Endothelial cell of umbilical vein (primary cell): ENCODE measurements at places on chromosomes 2 and 18.

DNA sequence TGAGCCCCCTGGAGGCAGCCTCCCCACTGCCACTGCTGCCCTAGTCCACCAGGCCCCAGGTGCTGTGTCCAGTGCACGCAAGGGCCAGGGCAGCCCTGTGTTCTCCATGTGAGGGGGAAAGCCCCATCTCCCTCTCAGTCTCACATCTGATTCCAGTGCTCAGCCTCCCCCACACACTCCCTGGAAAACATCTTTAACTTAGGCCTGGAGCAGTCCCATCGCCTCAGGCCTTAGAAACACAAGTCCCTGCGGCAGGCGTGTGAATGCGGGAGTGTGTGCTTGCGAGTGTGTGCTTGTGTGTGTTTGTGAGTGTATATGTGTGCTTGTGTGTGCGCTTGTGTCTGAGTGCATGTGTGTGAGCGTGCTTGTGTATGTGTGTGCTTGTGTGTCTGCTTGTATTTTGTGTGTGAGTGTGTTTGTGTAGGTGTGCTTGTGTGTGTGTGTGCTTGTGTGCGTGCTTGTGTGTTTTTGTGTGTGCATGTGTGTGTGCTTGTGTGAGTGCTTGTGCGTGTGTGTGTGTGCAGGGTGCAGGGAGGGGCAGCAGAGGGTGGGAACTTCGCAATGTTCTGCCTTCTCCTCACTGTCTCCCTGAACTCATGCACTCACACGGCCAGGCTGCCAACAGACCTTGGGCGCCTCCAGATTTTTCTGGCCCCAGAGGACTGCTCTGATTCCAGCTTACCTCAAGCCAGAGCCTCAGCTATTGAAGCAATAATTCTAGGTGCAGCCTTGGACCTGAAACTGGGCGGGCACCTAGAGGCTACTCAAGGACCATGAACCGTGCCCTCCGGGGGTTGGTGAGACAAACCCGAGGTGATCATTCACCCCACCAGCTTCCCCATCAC lies 139.6 kb downstream of the CABLES1 start:
- no peak for DNase-seq

DNA sequence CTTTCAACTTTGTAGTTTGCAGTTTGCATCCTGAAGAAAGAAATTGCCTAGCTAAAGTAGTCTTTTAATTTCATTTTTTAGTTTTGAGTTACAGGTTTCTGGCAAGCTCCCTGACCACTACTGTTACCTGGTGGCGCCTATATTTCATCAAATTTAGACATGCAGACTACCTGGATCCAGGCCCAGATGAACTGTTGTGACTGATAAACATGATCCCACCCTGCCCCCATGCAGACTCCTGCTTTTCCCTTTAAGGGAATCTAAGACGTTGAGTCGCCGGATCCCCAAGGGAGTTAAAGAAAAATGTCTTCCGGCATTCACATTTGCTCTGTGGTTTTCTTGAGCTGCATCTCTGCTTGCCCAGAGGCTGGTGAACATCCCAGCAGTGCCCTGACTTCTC lies 22.2 kb downstream of the METAP1D start:
- DNase-seq: no peak

GRCh38 chr2:5315041-5315440 lies 377.1 kb upstream of the SOX11 start:
- no peak for DNase-seq

- no peak for DNase-seq
Observed at GRCh38 chr18:74331404-74331803, 15.8 kb downstream of the C18orf63 start.

DNA sequence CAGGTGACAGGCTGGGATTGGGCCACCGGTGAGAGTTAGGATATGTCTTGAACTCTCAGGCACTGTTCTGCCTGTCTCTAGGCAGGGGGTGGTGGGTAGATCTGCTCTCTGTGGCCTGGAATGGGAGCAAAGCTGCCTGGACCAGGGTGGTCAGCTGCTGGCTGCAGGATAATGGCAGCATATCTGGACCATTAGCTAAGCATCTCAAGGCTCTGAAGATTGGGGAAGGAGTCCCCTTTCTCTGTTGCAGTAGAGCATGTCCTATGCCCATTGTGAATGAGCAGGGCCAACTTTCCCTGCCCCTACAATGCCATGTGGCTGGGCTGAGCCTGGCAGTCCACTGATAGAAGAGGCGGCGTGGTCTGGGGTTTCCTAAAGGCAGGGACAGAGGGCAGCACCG lies 34.6 kb downstream of the LOXHD1 start:
- DNase-seq: no peak

DNA sequence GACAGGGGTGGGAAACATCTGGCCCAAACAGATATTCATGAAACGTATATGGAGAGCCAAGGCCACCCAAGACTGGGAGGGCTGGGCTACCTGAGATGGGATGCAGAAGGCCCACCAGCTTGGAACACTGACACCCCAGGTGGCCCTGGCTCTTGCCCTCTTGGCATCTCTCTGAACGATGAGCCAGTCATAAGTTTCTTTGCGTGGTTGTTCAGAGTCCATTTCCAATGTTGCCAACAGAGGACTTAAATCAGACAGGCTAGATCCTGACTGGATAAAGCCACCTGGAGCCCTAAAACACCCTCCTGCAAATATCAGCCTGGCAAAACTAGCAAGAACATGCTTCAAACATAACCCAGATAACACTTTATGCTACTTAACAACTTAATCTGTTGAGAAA lies 42.6 kb downstream of the LPIN2 start:
- no peak for DNase-seq

DNA sequence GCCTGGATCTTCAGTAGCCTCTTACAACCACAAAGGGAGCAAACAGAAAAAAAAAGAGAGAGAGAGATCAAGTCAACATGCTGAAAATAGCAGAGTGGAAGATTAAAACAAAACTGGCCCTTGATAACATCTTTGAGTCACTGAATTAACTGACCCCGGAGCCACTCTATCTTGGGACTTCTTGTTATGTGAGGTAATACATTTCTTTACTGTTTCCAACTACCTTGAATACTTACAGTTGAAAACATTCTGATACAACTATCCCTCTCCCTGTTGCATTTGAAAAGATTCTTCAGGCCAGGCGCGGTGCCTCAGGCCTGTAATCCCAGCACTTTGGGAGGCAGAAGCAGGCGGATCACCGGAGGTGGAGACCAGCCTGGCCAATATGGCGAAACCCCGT lies 208.1 kb downstream of the MEMO1 start:
- DNase-seq: no peak

DNA sequence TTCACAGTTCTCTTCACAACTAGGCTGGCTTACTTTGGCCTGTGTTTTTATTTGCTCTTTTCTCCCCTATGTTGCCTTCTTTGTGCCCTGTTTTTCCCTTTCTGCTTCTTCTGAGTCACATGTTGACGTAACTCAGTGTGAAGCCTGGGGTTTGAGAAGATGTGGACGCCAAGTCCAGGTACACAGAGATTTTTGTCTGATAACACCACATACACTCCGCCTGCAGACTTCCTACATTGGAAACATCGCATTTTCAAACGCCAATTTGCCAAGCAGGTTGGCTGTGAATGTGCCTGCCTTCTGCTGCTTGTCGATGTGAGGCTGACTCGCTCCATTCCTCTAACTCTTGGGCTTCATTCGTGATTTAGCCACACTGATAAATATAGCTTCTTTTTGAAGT lies 62.6 kb upstream of the FN1 start:
- no peak for DNase-seq

GRCh38 chr18:13270279-13270855 lies 51.8 kb downstream of the LDLRAD4 start:
- no peak for DNase-seq

DNA sequence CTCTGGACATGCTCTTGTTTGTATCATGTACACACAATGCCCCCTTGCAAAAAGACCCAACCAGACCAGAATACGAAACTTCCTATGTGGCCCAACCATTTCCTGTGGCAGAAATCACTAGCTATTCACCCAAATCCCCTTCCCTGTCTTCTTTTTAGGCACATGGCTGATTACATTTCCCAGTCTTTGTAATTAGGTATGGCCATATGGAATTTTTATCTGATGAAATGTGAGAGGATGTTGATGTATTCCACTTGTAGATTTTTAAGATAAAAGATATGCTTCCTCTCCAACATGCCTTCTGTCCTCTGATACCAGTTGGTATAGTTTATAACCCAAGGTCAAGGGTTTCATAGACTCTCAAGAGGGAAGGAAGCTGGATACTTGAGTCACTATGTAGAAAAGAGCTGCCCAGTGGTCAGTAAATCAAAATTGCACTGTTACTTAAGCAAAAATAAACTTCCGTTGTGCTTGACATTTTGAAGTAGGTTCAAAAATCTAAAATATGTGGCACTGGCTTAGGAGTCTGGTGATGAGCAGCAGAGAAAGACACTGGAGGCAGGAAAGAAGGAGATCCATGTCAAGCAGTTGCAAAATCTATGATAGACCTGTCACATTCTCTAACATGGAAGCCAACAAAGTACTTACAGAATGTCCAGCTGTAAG lies 297.4 kb downstream of the SMAD2 start:
- DNase-seq: no peak

- no peak for DNase-seq
Observed at GRCh38 chr2:148875387-148876051, 492 bp downstream of the KIF5C start.

DNA sequence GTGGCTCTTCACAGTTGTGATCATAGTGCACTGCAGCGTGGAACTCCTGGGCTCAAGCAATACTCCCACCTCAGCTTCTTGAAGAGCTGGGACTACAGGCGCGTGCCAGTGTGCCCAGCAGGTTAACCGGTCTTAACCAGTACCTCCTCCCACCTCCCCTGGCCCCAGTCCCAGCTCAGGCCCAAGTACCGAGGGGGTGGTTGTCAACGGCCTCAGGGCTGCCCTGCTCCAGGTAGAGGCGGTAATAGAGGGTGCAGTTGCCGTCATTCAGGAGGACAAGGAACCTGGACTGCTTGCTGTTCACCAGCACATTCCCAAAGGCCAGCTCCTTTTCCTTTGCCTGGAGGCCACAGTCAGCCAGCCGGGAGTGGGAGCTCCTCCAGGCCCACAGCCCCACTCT lies 19.7 kb downstream of the CFAP65 start:
- DNase-seq: no peak

DNA sequence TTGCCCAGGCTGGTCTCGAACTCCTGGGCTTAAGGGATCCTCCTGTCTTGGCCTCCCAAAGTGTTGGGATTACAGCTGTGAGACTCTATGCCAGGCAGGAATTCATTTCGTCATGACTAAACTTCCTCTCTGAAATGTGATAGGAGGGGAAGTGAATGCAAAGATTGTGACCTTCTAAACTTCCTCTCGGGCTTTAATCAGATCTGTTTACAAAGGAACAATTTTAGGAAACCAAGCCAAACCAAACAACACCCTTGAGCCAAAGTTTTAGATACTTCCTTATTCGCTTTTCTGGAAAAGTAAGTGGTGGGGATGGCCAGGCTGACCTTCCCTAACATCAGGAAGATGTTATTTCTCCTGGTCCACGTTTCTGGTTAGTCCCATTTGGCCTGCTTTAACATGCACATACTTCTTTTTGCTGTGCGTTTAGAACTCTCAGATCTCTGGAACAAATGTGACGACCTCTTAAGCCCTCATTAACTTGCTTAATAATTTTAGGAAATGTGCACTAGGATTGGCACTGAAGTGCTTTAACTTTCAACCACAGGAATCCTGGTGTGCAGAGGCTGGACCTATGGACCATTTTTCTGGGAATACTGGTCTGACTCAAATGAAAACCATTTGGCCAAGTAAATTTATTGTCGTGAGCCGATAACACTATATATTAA lies 33.2 kb upstream of the YES1 start:
- peak; percentile 96 for DNase-seq

DNA sequence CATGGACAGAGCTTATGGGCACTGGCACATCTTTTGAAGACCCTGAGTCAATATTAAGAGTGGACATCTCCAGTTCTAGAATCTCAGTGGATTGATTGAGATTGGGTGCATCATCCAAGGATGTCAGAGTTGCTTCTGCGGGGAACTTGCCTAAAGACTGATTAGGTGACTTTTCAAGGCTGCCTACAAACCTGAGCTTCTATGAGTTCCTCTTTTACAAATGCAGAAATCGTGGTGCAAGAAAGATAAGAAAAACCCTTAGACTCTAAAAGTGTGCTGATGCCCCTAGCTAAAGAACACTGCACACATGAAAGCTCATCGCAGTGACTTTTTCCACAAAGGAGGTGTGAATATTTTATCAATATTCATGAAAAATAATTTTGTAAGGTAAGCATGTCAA lies 86.8 kb upstream of the NEDD4L start:
- no peak for DNase-seq

DNA sequence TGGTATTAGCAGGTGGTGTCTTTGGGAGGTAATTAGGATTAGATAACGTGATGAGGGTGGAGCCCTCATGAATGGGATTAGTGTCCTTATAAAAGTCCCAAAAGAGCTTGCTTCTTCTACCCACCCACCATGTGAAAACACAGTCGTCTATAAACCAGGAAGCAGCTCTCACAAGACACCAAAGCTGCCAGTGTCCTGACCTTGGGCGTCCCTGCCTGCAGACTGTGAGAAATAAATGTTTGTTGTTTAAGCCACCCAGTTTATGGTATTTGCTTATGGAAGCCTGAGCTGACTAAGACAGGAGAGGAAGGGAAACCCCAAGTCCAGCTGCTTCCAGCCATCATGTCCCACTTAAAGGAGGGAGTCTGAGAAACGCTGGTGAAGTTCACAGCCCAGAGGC lies 13.6 kb downstream of the ADI1 start:
- peak; percentile 83 for DNase-seq

DNA sequence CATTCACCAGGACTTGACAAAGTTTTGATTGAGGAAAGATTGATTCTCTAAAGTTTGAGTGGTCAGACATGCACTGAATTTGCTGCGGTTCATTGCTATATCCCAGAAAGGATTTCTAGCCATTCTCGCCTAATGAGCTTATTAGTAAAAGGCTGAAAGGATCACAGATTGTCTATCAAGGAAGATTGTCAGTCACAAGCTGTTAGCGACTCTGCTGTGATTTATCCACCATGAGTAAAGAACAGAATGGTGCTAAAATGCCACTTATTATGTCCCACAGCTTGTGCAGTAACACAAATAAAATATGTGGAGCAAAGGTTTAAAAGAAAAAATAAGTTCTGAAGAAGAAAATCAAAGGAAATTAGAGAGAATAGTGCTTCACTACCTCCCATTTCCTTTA lies 701.2 kb upstream of the CDH7 start:
- DNase-seq: no peak

DNA sequence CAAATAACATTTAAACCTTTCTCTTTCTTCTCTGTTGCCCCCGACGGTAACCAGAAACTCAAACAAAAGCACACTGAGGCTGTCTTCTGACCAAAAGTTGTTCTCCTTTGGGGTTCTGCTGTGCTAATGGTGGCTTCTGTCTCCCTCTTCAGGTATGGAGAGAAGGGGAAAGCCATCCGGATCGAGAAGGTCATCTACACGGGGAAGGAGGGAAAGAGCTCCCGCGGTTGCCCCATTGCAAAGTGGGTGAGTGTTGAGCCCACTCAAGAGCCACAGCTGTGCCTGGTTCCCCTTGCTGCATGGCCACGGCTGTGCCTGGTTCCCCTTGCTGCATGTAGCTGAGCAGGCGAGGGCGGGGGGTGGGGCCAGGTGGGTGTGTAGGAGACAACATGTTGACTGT lies 67.4 kb downstream of the BOLA3 start:
- DNase-seq: no peak

DNA sequence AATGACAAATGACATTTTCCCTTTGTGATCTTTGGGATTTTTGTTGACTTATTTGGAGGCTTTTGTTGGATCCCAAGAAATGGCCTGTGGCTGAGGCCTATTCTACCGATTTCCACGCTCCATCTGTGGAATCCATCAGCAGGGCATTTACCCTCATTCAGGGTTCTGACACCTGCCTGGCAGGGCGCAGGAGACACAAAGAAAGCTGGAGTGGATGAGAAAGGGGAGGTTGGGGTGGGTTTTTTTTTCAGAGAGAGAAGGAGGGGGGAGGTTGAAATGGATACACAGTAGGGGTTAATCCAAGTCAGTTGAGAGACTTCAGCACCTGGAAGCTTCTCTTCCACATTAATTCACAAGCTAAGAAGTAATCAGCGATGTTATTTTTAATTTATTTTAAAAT lies 59.7 kb downstream of the PAX3 start:
- DNase-seq: no peak
